Body of pancreas (tissue), 4 donors: ENCODE measurements at places on chromosomes 1 and 21.
A peak's percentile ranks its signal among the peaks of the same experiment; 100 is the strongest.

DNA sequence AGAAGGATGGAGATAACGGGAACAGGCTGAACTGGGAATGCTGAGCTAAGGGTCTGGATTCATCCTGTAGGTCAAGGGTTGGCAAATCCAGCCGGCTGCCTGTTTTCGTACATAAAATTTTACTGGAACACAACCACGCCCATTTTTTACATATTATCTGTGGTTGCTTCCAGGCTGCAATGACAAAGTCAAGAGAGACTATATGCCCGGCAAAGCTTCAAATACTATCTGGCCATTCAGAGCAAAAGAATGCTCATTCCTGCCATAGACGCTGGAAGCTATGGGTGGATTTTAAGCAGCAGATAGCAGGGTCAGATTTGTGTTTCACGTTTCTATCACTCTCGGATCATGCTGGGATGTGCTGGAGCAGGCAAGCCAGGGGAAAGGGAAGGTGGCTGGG, 137.9 kb upstream of the EDN2 start:
- DNase-seq = no peak

GRCh38 chr1:167544447-167545093, 9.0 kb downstream of the CREG1 start:
- DNase-seq = no peak

DNA sequence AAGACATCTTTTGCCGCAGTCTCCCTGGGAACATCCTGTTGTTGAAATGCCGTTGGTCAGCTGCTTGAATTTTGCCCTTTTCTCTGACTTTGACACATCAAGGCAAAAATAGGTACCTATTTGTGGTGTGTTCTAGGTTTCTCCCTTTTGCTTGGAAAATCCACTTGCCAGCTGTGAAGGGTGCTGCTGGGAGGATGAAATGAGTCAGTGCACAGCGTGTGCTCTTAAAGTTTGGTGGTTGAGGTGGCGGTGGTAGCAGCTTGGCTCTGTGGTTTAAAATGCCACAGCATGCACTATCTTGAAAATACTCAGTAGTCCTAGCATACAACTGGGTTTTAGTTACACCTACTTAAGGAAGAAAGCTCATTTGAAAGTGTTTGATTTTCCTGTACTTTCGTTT, 183.8 kb downstream of the DHRS3 start:
- no peak for DNase-seq

DNA sequence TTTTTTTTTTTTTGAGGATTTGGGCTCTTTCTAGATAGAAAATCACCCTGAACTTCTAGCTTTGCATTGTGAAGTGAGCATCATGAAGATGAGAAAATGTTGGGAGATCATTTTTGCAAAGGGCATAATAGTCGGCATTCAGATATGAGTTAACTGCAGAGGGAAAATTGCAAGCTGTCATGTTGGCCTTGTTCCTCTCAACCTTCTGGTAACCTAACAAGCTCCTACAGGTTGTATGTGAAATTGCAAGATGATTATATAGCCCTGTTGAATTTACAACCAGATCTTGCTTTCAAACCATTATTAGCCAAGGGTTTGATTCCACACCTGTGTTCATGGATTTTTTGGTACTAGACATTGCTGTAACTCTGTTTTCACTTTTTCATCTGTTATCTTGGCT, 2.2 kb downstream of the ELOA start:
- peak; percentile 69 for DNase-seq

DNA sequence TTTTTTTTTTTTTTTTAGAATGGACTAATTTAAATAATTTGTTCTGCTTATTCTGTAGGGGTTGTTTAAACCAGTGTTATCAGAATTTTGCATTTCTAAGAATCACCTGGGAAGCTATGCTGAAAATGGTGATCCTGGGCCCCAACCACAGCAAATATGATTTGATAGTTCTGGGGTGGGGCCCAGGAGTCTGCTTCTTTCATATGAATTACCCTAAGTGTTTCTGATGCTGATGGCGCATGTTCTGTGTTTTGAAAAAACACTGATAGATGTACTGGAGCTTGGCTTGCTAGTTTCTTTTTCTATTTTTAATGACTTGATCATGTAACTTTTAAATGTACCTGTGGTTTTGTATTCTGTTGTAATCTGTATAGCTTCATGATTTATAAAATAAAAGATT, 89.3 kb downstream of the CDC14A start:
- no peak for DNase-seq

GRCh38 chr1:58619286-58620054, 42.4 kb upstream of the TACSTD2 start:
- peak; percentile 67 for DNase-seq

- peak; percentile 91 for DNase-seq
Measured at GRCh38 chr1:161305867-161306519, 3.8 kb downstream of the MPZ start.

DNA sequence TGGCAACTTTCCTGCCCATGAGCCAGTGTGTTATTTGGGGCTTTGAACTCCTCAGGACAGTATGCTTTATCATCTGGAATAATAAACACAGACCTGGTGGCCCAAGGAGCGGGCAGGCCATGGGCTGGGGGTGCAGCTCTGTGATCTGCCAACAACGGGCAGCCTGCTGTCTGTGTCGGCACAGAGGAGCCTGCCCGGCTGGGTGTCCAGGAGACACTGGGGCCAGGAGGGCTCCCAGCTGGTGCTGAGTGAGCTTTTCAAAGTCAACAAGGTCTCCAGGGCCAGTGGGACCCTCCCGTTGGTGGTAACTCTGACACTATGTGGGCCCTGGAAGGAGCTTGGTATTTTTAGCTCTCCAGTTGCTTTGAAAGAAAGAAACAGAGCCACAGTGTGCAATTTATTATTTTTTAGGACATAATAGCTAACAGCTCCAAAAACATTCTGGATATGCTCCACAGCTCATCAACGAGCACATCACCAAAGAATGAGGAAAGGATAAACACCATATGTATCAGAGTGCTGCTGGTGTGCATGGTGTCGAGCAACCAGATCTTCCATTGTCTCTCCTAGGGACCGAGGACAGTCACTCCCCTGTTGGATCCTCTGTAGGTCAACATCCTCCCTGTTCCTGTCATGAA, 488.7 kb upstream of the USP24 start:
- no peak for DNase-seq

DNA sequence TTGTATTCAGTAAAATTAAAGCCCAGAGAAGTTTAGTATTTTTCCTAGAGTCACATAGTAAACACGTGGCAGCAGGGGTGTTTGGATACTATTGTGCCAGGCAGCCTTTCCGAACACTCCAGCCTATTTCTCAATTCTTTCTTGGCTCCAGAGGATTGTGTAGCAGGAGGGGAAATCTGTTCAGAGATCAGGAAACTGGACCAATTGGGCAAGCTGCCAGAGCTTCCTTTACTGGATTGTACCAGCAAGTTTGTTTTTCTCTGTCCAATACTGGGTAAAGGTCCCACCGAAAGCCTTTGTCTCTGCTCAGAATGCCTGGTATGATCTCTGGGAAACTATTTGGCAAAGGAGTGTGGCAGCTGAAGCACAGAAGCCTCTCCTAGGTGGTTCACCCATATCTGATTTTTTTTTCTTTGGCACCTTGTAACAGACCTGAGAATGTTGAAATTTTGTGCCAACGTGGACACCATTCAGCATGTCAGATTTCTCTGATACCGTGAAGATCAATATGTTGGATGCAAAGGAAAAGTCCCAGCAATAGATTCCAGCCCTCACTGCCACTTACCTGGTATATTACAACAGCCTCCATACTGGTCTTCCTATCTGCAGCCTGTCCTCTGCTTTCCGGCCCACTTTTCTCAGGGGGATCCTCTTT, 126.2 kb downstream of the FGGY start:
- peak; percentile 88 for DNase-seq

DNA sequence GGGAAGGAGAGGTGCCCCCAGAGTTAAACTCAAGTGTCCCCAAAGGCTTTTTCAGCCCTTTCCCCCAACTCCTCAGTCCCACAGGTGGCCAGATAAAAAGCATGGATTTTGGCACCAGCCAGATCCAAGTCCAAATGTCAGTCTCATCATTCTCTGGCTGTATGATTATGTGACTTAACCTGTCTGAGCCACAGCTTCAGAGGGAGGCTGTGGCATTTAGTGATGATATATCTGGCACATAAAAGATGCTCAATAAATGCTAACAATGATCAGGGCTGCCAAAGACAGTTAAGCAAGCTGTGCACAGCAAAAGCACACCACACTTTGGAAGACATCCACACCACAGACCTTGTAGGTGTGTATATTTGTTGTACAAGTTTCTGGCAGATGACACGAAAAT, 5.6 kb upstream of the PADI3 start:
- no peak for DNase-seq

DNA sequence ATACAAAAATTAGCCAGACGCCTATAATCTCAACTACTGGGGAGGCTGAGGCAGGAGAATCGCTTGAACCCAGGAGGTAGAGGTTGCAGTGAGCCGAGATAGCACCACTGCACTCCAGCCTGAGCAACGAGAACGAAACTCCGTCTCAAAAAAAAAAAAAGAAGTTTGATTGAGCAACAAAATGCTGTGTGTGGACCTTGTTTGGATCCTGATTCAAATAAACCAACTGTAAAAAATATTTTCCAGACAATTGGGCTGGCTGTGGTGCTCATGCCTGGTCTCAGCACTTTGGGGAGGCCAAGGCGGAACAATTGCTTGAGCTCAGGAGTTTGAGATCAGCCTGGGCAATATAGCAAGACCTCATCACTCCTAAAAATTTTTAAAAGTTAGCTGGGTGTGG, 16.8 kb downstream of the PTAFR start:
- no peak for DNase-seq

- DNase-seq = no peak
Measured at GRCh38 chr21:46384556-46384955, 60.6 kb downstream of the PCNT start.

DNA sequence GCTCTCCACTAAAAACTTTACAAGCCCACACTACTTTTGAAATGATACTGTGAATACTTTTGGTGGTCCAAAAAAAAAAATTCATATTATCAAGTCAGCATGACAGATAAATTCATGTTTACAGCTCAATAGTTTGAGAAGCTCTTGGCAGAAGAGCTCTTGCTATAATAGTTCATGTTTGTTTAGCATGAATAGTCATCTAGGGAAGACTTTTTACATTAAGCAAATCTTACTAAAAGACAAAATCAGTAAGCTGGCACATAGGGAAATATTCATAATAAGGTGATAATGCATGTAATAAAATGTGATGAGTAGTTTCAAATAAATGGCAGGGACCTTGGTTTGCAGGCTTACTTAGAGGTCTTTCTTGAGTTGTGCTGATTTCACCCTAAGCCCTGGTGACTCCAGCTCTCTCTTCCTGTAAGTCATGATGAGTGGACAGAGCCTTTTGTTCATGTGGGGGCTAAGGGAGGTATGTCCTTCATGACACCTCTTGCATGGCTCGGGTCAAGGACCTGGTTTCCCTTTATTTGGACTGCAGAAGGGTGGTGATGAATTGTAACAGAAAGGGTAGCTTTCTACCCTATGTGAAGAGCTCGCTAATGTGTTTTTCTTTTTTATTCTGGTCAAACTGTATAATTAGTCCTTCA, 166.7 kb downstream of the GABPA start:
- DNase-seq = no peak

- no peak for DNase-seq
Measured at GRCh38 chr1:205214756-205215155, 3.3 kb upstream of the DSTYK start.

- DNase-seq = peak; percentile 75
Measured at GRCh38 chr1:184036517-184036949, 995 bp downstream of the COLGALT2 start.

DNA sequence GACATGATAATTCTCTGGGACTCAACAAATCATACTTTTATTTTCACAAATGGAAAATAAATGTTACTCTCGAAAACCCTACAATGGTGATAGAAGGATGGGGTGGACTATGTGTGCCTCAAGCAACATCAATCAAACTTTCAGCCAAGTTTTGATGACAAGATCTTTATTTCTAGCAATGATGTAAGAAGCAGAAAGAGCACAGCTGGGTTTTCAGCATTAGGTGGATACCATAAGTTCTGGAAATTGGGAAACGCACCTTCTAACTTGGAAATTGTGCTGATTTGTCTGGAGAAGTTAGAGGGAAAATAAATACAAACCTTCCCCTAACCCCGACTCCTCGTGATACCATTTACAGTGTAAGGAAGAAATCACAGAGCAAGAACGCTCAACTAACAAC, 320.3 kb downstream of the PAPPA2 start:
- no peak for DNase-seq

DNA sequence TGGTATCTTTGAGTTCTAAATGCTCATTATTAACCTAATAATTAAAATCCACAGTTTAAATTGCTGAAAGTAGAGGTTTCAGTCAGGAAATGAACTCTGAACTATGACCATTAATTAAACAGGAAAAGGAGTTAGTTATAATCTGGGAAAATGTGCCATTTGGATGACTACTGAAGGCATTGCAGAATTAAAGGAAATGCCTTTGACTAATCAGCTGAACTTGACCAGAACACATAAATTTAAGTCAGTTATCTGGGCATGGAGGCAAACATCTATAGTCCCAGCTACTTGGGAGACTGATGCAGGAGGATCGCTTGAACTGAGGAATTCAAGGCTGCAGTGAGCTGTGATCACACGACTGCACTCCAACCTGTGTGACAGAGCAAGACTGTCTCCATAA, 31.9 kb downstream of the SLC44A5 start:
- no peak for DNase-seq

- no peak for DNase-seq
Measured at GRCh38 chr1:77202751-77203150, 16.5 kb downstream of the PIGK start.

DNA sequence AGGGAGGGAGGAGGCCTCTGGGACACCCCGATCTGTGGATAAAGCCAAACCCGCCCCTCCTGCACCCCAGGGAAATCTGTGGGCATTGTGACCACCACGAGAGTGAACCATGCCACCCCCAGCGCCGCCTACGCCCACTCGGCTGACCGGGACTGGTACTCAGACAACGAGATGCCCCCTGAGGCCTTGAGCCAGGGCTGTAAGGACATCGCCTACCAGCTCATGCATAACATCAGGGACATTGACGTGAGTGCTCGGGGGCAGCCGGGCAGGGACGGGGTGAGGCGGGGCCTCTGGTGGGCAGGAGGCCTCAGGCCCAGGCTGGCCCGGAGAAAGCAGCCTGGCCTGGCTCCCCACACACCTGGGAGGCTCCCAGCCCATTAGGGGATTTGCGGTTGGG, 54.7 kb downstream of the ALPL start:
- DNase-seq = no peak

GRCh38 chr1:89607156-89607555, 25.8 kb upstream of the LRRC8C start:
- no peak for DNase-seq

- no peak for DNase-seq
Measured at GRCh38 chr1:16925635-16926490, 4.1 kb downstream of the CROCC start.

- no peak for DNase-seq
Measured at GRCh38 chr1:2239384-2239985, 11.4 kb downstream of the SKI start.

DNA sequence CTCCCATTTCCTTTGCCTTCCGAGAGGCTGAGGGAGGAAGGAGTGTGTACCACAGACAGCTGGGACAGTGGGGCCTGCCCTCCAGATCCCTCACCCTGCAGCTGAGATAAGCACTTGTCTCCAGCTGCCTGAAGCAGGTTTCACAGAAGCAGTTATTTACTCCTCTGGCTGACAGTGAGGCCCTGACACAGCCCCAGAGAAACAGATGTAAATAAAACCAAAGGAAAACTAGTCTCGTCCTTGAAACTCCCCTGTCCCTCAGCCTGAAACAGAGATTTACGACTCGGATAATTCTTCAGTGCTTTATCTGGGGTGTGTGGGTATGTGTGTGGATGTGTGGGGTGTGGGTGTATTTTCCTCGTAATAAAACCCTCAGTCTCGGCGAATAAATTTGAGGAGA, 181.1 kb downstream of the IGSF21 start:
- DNase-seq = no peak

GRCh38 chr1:8457760-8458381, 140.0 kb downstream of the SLC45A1 start:
- no peak for DNase-seq

GRCh38 chr1:165344736-165345135, 11.8 kb downstream of the LMX1A start:
- no peak for DNase-seq
